Stimulated activated CD8-positive, alpha-beta memory T cell treated with anti-CD3 and anti-CD28 coated beads, Interleukin-7, amount 100 ng/mL, for 24 hours (primary cell): ENCODE measurements at places on chromosomes 3 and 15.

- no peak for DNase-seq
Observed at GRCh38 chr3:157922614-157923013, 183.6 kb downstream of the SHOX2 start.

DNA sequence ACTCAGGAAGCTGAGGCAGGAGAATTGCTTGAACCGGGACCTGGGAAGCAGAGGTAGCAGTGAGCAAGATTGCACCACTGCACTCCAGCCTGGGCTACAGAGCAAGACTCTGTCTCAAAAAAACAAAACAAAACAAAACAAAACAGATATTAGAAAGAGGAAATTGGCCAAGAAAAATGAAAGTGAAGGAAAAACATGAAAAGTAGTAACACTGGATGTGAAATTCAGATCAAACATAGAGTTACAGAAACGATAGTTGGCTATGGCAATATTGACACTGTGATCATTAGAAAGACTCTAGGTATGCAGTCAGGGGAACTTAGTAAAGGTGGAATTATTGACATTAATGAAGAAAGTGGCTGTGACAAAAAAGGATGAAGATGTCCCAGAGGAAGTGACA lies 13.2 kb upstream of the TIPARP start:
- no peak for DNase-seq

DNA sequence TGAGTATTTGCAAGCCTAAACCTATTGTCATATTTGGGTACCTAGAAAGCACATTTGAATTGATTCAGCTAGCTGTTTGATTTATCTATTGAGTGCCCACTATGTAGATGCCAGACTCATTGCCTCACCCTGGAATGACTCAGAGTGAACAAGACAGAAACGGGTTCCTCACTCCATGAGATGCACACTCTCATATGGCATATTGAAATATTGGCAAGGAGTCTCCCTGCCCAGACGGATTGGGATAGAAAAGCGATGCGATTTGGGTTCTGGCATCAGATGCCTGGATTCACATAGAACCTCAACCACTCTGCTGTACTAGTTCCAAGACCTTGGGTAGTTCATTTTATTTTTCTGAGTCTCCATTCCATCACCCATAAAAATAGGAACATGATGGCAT lies 22.5 kb downstream of the LRRN1 start:
- no peak for DNase-seq

- peak; percentile 9 for DNase-seq
Observed at GRCh38 chr3:42376344-42376798, 34.0 kb downstream of the LYZL4 start.

- no peak for DNase-seq
Observed at GRCh38 chr15:92584105-92584504, 71.5 kb downstream of the FAM174B start.
